RPMI7951 (cell line): ENCODE measurements at places on chromosomes 6 and 20. TPM values are rescaled to one million over a fixed set of nuclear protein-coding genes. Genes with fewer than 3 reads are reported as not detected.

HUS1B gene
- 0.36 and 0.98 TPM in 2 replicates for total RNA-seq

PTCHD4 gene
- total RNA-seq, result not detected in 2 replicates

NFATC2 gene
- 3.0 and 3.4 TPM in 2 replicates for total RNA-seq

SLA2 gene
- not detected in 2 replicates for total RNA-seq

FGD2 gene
- total RNA-seq, result not detected in 2 replicates

ZBP1 gene
- total RNA-seq, result not detected in 2 replicates

ZFAND3 gene
- total RNA-seq, result 9.5 and 11.5 TPM in 2 replicates

BTBD3 gene
- 43.7 and 45.3 TPM in 2 replicates for total RNA-seq

PHACTR1 gene
- total RNA-seq, result 1.9 and 5.9 TPM in 2 replicates

TOP1 gene
- total RNA-seq, result 15.6 and 18.5 TPM in 2 replicates

ACTL10 gene
- 0.49 TPM in 1 of 2 replicates, not detected in the other for total RNA-seq

OR12D3 gene
- total RNA-seq, result not detected in 2 replicates

PRKN gene
- total RNA-seq, result not detected in 2 replicates
